ENCODE measurements at places on chromosomes 3 and 15.

- DNase-seq: no peak
Measured at GRCh38 chr3:73603762-73604171, 21.0 kb downstream of the PDZRN3 start.

- no peak for DNase-seq
Measured at GRCh38 chr3:120652896-120653545, 29.0 kb downstream of the HGD start.

GRCh38 chr3:69193749-69194148 is 71.4 kb upstream of the LMOD3 start:
- DNase-seq: no peak

- DNase-seq: no peak
Measured at GRCh38 chr3:47890828-47891612, 88.1 kb downstream of the DHX30 start.

DNA sequence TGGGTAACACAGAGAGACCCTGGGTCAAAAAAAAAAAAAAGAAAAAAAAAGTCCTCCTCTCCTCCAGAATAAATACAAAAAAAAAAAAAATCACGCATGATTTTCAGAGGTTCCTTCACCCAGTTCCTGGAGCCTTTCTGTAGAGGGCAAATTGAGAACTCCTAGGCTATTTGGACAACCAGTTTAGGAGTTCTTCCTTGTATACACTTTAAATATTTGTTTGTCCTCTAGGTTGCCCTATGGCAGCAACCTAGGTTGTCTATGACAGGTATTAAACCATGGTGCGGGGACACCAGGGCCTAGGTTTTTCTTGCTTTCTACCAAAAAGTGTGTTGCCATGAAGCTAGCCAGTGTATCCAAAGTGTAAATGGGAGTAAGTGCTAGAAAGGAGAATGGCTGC is 3.8 kb upstream of the ZFYVE19 start:
- no peak for DNase-seq

- DNase-seq: no peak
Measured at GRCh38 chr15:38481113-38481512, 27.2 kb downstream of the FAM98B start.

- no peak for DNase-seq
Measured at GRCh38 chr3:127622772-127623576, 6.0 kb upstream of the PODXL2 start.

GRCh38 chr3:186633481-186633880 is 6.7 kb upstream of the FETUB start:
- no peak for DNase-seq

DNA sequence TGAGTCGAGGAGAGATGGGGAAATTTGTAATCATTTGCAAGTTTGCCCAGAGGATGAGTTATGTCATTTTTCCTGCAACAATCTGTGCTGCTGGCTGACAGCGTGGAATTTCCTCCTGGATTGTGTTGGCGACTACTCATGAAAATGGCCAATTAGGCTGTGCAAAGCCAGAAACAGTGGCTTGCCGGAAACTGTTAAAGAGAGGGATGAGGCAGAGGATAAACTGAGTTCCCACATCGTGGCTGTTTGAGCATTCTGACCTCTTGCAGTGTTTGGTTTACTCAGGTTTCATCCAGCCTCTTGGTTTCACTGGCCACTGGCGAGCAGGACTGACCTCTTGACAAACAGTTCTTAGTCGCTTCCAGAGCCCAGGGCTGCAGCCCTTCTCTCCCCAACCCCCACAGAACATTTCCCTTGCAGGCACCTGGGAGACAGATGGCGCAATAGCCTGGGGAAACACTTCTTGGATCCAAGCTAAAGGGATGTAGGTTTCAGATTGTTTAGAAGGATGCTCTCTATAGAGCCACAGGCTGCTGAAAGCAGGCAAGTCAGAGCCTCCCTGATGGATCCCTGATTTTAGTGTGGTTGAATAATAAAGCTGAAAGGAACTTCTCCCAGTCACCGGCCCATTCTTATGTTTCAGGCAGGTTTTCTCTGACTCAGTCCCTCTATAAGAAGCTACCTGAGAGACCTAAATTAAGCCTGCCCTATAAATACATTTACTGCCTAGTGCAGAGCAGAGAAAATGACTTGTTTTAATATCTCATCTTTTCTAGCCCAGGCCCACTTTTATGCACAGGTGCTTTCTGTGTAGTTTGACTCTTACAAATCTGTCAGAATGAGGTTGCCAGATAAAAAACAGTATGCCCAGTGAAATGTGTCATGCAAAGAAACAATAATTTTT is 92.8 kb upstream of the UBE2E1 start:
- peak; percentile 74 for DNase-seq

DNA sequence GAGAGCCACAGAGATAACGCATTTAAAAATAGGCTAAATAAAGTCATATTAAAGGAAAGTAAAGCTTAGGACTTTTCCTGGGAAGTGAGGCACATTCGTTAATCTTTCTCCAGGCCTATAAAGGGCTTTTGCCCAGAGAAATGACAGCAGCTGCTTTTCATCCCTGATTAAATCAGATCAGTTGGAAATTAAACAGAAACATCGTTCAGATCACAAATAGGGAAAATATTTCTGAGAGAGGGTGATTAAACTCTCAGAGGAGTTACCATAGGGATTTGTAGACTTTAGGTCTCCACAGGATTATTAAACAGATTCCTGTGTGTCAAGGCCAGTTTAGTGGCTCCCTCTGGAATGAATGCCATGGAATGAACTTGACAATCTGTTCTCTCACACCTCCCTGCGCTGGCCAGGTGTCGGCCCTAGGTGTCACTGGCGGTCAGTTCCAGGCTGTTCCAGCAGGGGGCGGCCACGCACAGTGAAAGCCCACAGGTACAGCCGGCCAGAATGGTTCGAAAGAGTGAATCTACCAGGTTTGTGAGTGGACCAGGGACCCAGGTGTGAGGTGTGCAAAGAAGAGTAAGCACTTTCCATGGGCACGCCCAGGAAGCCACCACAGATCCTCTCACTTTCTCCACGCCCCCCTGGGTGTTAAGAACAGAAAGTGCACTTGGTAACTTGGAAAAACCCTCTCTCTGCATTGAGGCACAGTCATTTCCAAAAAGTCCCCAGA is 253.0 kb upstream of the RASGRP1 start:
- DNase-seq: peak; percentile 95

DNA sequence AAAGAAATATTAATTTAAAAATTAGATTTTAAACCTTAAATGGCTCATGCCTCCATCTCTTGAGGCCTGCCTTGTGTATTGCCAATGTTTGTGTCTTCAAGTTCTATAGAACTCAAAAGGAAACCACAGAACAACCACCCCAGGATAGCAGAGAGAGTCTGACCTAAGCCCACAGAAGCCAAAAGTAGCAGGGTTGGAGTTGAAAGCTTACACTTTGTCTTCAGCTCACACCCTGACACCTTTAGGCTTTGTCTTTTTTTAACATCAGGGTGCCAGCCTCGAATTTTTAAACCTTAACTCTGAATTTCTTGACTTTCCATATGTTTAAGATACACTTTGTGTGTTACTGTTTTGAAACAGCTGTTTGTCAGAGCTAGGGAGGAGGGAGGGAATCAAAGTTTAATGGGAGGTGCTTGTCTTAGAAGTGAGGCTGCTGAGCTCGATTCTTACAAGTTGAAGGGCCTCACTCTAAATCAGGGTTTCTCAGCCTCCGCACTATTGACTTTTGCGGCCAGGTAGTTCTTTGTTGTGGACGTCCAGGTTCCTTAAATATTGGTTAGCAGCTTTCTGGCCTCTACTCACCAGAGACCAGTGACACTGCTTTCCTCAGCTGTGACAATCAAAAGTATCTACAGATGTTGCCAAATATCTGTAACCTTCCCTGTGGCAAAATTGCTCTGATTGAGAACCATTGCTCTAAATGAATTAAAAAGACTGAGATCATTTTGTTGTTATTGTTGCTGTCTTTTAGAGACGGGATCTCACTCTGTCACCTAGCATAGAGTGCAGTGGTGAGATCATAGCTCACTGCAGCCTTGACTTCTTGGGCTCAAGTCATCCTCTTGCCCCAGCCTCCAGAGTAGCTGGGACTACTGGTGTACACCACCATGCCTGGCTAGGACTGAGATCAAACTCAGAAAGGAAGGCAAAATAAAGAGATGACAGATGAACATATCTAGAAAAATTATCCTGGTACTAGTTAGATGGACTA is 139.2 kb upstream of the EOMES start:
- no peak for DNase-seq

DNA sequence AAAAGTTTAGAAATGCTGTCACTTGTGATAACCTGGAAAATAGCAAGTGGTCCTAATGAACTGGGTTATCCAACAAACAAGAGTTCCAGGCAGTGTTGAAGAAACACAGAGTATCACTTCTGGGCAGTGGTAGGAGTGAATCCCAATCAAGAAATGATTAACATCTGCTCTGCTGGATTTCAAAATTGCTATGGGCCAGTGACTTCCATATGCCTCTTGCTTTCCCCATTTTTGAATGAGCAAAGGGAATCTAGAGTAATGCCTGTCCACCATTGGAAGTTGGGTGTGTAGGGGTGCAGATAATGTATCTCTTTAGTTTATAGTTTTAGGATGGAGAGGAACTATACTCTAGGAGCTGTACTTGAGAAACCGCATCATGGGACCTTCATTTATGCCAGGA is 236.5 kb downstream of the RPLP1 start:
- DNase-seq: no peak

DNA sequence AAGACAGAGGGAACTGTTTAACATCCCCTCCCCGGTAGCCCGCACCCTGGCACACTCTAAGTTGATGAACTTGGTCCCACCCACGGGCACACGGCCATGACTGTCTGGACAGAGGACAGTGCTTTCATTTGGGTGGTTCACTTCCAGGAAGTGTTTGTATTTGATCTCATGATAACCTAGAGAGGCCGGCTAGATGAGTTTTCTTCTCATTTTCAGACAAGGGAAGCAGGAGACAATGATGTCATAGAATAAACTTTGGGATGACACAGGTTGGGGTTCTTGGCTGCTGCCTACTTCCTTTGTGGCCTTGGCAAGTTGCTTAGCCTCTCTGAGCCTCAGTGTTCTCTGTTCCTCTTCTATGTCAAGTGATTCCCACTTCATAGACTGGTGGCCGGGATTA is 16.1 kb upstream of the LYSMD4 start:
- no peak for DNase-seq

DNA sequence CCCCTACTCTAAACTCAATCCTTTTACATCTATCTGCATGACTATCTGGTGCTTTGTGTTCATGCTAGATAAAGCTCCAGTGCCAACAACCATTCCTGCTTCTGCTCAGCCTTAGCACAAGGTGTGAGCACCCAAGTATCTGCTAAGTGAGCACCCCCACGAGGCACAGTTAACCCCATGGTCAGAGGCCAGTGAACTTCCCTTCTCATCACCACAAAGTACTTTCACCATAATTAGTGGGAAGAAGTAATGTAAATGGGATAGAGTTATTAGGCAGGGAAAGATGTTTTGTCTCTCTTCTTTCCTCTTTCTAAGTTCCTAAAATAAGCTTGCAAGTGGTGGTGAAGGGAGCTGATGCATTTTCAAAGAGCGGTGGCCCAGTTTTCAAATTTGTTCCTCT is 96.4 kb downstream of the ANO10 start:
- no peak for DNase-seq

DNA sequence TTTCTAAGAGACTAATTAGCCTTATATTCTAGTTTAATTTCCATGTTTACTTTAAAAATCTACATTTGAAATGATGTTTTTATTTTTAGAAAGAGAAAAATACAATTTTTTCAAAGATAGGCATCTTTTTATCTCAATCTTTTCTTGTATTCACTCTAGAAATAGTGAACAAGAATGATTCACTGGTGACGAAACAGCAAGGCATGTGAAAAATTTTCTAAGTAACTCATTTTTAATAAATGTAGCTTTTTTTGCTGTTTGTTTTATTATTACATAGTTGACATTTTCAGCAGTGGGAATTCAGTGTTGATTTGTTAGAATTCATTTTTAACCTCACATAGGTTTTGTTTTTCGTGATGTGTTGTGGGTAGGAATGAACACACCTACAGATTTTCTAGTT is 1226.4 kb downstream of the NSUN3 start:
- no peak for DNase-seq

- DNase-seq: no peak
Measured at GRCh38 chr3:169790687-169791429, 17.7 kb downstream of the MYNN start.

GRCh38 chr3:157631478-157631877 is 128.3 kb upstream of the VEPH1 start:
- no peak for DNase-seq

GRCh38 chr3:97981886-97982285 is 9.7 kb upstream of the RIOX2 start:
- DNase-seq: no peak

- DNase-seq: peak; percentile 85
Measured at GRCh38 chr15:41621200-41622193, 38.7 kb upstream of the MGA start.

DNA sequence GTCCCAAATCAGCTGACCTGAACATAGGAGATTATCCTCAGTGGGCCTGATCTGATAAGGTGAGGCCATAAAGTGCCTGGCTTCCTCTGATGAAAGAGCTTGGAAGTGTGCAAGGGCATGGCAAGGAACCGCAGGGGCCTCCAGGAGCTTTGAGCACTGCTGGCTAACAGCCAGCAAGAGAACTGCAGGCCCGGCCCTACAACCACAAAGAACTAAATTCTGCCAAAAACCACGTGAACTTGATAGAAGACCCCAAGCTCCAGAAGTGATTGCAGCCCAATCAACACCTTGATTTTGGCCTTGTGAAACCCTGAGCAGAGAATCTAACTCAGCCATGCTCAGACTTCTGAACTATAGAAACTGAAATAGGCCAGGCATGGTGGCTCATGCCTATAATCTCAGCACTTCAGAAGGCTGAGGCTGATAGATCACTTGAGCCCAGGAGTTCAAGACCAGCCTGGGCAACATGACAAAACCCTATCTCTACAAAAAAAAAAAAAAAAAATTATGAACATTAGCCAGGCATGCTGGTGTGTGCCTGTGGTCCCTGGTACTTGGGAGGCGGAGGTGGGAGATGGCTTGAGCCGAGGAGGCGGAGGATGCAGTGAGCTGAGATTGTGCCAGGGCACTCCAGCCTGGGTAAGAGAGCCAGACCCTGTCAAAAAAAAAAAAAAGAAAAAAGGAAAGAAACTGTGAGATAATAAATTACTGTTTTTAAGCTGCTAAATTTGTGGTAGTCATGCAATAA is 7.7 kb upstream of the DIS3L start:
- no peak for DNase-seq

DNA sequence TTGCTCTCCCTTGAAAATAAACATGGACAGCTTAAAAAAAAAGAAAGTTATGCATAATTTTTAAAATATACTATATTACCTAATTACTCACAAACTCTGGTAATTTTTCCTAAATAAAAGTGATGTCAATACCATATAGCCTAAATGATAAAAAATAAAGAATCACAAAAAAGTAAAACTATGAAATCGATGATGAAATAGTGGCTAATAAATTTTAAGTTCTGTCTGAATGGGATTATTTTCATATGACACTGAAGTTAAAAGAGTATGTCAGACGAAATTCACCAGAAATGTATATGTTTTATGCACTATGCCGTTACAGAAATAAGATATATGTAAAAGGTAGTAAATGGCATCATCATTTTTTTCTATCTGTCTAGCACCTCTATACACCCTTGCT is 51.4 kb downstream of the FSIP1 start:
- DNase-seq: no peak

All from WTC11 (cell line).